ENCODE measurements at places on chromosomes 7 and 10. TPM values are rescaled to one million over a fixed set of nuclear protein-coding genes. Genes with fewer than 3 reads are reported as not detected.

- no peak for DNase-seq
Observed at GRCh38 chr10:71615538-71616329, 103.8 kb downstream of the C10orf105 start.

DNA sequence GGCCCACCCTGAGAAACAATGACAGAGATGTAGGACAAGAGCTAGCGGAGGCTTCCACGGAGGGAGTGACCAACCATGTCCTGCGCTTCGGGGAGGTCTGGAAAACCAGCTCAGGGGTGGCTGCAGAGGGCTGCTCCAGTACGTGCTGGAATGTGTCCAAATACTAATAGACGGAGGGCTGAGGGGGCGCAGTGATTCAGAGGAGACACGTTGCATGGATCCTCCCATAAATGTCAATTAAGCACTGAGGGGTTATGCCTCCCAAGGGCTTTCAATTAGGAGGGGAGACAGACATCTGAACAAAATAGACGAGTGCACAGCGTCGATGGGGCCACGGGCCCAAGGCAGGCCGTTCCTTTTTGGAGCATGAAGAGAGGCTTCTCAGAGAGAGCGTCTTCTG is 51.0 kb upstream of the NPS start:
- no peak for DNase-seq

GRCh38 chr10:44749151-44749550 is 162.0 kb upstream of the TMEM72 start:
- no peak for DNase-seq

- no peak for DNase-seq
Observed at GRCh38 chr7:47071866-47072265, 510.0 kb downstream of the TNS3 start.

GRCh38 chr7:20796500-20796899 is 9.8 kb upstream of the SP8 start:
- no peak for DNase-seq

DNA sequence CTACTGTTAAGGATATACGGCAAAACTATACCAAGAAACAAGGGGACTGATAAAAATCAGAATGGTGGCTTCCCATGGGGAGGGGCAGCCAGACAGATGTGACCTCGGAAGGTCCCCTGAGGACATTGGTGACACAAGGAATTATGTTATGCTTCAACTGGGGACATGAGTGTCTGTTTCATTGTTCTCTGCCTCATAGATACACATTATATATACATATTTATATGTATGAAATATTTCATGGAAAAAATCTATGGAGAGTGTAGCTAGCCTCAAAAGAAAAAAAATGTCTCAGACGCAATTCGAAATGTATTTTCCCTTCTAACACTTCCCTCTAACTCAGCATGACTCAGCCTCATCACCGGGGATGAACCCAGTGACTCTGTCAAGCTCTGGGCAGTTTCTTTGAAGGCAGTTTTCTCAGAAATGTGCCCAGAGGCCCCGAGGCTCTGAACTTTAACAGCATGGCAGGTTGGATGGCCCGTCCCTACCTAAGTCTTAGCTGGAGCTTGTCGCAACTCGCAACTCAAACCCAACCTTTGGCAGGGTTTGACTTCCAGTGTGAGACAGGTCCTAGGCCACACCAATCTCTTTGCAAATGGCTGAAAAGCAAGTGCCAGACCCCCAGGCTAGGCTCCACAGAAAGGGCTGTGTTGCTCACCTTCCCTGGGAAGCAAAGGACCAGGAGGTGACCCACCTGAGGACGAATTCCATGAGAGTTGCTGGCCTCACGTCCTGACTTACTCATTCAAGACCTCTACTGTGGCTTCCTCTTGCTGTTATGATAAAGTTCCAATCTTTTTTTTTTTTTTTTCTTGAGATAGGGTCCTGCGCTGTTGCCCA is 86.9 kb downstream of the CARD11 start:
- peak; percentile 91 for DNase-seq

GRCh38 chr10:90398566-90398965 is 459.3 kb downstream of the HTR7 start:
- DNase-seq = no peak

The SHTN1 gene
- 6.3 TPM for total RNA-seq

GRCh38 chr7:137642031-137642430 is 204.7 kb downstream of the DGKI start:
- DNase-seq = no peak

DNA sequence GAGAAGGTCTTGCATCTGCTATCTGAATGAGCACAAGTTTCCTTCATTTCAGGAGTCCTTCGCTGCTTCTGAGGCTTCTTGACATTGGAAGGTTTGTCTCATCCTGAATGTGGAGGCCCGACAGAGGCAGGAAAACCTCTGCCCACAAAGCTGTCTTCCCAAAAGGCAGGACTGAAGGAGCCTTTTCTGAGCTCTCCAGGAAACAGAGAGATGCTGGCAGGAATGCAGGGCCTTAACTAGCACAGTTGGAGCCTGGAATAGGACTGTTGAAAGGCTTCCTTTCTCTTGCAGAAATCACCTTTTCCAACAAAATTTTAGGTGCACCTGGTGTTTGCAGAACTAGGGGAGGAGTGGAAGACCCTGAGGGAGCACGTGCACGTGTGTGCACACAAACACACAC is 637.4 kb upstream of the MKI67 start:
- no peak for DNase-seq

The ICA1 gene
- 6.4 TPM for total RNA-seq

DNA sequence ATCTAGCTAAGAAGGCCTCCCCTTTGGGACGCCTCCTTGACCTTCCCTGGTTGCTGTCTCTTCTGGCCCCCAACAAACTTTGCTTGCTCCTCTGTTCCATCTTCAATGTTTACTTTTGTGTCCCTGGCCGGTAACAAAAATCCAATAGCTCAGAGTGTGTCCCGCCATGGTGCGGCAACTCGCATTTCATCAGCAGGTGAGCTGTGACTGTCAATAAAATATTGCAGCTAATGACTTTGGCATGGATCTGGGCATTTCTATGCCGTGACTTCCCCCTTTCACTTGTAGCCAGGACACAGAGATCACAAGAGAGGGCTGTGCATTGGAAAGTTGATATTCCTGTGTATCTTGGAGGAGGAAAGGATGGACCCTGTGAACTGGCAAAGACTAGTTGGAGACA is 317.6 kb downstream of the RPS24 start:
- no peak for DNase-seq

GRCh38 chr10:12388671-12389070 is 39.3 kb downstream of the CAMK1D start:
- no peak for DNase-seq

The PRKRIP1 gene
- total RNA-seq = 20.9 TPM

DNA sequence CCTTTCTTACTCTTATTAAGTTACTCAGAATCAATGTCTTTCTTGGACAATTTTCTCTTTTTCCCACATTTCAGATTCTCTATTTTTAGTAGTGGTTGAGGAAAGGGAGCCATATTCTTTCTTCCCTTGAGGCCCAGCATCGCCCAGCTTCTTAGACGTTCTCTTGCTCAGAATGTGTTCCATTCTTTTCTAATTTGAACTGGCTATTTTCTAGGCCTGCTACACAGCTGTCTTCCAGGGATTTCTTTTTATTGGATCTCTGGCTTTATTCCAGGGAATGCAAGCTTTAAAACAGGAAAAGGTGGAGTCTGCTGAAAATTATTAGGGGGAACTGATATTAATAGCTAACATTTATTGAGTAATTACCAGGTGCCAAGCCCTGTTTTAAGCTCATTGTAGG is 58.3 kb downstream of the WIPF3 start:
- DNase-seq = no peak

The SLC26A3 gene
- total RNA-seq = not detected

- no peak for DNase-seq
Observed at GRCh38 chr10:3773460-3774017, 11.5 kb downstream of the KLF6 start.

The NUDCD3 gene
- total RNA-seq = 81.1 TPM

GRCh38 chr7:68146983-68147382 is 1150.3 kb downstream of the TYW1 start:
- DNase-seq = no peak

- DNase-seq = no peak
Observed at GRCh38 chr7:115701141-115701540, 329.4 kb downstream of the TFEC start.

DNA sequence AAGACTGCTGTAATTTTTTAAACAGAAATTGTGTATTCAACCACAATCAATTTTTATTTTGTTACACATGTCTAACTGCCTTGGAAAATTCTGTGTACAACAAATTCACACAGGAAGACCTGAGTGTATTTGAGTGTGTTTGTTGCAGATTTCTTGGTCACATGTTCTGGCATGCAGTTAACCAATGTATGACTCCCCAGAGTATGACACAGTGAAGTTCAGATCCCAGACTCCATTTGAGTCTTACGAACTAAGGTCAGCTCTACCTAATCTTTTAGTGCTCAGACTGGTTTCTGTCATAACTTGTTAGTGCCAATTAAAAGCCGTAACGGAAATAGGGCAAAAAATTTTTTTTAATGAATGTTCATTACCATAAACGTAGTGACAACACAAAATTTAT is 5.8 kb downstream of the GNAI1 start:
- no peak for DNase-seq

- DNase-seq = no peak
Observed at GRCh38 chr7:139777133-139777891, 486 bp downstream of the HIPK2 start.

- peak; percentile 2 for DNase-seq
Observed at GRCh38 chr10:26367771-26368170, 70.4 kb upstream of the APBB1IP start.

- DNase-seq = no peak
Observed at GRCh38 chr7:128885370-128886187, 22.9 kb downstream of the ATP6V1F start.

Data from H4 (cell line).